NCI-H1694 (cell line): ENCODE measurements at places on chromosomes 1 and 21.

- no peak for DNase-seq
Measured at GRCh38 chr1:12028957-12029511, 9.7 kb downstream of the MIIP start.

GRCh38 chr21:34722684-34723300, 54.0 kb downstream of the CLIC6 start:
- no peak for DNase-seq

- no peak for DNase-seq
Measured at GRCh38 chr1:204660509-204660908, 25.0 kb downstream of the LRRN2 start.

- DNase-seq, result no peak
Measured at GRCh38 chr1:205301205-205301821, 20.2 kb downstream of the NUAK2 start.

GRCh38 chr1:59638231-59638711, 176.5 kb upstream of the HOOK1 start:
- DNase-seq, result no peak

GRCh38 chr1:220880726-220881506, 1.7 kb downstream of the HLX start:
- DNase-seq, result no peak

GRCh38 chr21:42266971-42267556, 48.1 kb downstream of the ABCG1 start:
- DNase-seq, result no peak

- no peak for DNase-seq
Measured at GRCh38 chr1:93014168-93014567, 52.9 kb upstream of the DIPK1A start.

DNA sequence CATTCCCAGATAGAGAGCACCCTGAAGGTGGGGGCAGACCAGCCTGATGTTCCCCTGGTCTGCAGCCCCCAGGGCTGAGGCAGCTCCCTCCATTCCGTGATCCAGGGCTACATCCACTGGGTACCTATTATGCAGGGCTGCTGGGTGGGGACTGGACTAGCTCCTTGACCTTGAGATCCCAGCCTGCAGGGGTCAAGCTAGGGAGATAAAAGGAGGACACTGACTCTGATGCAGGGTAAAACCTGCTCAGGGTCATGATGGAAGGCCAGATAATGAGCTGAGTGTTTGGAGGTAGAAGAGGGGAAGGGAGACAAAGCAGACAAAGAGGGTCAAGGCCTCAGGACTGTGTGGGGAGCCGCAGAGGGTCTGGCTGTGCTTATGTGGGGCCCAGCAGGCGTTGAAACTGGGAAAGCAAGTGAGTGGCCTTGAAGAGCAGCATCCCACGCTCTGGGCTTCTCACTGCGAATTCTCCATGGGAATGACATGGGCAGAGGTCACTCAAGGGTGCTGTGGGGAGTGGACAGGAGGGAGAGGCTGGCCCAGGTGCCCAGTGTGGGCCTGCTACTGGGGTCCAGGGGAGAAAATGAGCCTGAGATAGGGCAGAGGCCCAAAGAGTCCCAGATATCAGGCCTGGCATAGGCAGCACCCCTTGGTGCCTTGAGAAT, 9.7 kb downstream of the FOXO6 start:
- no peak for DNase-seq

DNA sequence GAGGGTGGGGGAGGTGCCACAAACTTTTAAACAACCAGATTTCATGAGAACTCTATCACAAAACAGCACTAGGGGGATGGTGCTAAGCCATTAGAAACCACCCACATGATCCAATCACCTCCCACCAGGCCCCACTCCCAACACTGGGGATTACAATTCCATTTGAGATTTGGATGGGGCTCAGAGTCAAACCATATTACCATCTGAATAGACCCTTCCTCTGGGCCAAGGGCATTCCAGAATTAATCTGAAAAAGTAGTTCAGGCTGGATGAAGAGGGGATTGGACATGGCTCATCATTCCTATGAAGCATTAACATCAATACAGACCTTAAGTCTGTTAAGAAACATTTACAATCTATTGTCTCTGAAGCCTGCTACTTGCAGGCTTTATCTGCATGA, 149.9 kb upstream of the DNAH14 start:
- DNase-seq, result no peak

- DNase-seq, result no peak
Measured at GRCh38 chr1:7261490-7261889, 476.2 kb downstream of the CAMTA1 start.

- no peak for DNase-seq
Measured at GRCh38 chr1:180155182-180155682, 563 bp downstream of the QSOX1 start.
